ACHN (cell line): ENCODE measurements at places on chromosomes 13 and 19.

- DNase-seq: peak; percentile 96
Measured at GRCh38 chr19:14496029-14496833, at the start of gene GIPC1. TSS of gene GIPC1 (minus strand) at chr19:14496127. CDS start at chr19:14482976, 13,151 bp downstream.

GRCh38 chr19:33697766-33698165, 76.0 kb downstream of the CHST8 start:
- no peak for DNase-seq

DNA sequence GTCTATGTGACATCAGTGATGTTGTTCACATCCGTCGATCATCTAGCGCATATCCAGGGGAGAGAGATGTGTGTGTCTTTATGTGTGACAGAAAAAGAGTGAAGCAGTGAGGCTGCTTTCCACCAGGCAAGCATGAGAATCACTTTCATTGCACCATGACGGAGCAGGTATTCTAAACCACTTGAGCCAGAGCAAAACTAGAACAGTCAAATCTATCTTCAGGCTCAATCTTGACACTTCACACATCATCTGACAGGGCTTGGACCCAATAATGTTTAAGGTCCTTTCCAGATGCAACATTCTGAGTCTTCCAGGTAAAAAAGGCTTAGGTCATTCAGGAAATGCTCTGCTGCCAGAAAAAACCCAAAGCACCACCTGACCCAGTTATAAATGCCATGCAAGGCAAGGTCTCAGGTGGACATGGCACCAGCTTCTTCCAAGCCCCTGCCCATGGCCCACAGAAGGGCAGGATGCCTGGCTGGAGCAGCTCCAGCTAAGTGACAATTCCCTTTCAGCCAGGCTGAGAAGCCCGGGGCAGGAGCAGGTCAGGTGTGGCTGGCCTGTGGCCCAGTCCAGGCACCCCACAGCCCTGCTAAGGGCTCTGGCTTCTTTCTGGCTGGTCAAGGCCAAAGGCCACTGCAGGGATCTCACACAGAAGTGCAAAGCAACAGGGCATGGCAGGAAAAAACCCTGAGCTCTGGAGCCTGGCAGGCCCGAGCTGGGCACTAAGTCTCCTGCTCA, 5.0 kb downstream of the ELAVL1 start:
- no peak for DNase-seq

DNA sequence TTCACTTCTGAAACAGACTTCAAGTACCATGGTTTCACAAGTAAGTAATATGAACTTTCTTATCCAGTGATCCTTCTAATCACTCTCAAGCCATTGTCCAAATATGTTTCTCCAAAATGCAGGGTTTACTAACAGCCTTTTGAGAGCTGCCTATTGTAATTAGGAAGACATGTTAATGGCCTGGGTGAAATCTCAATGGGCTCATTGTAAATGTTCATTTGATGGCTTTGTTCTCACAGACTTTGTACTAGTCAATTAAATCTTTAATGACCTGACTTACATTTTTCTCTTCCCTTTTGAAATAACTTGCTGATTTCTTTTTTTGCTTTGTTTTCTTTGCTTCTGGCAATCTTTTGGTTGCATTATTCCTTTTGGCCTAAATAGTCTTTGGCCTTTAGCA, 444.8 kb downstream of the LIG4 start:
- DNase-seq: no peak

- DNase-seq: no peak
Measured at GRCh38 chr13:110177790-110178189, 129.2 kb downstream of the COL4A1 start.

DNA sequence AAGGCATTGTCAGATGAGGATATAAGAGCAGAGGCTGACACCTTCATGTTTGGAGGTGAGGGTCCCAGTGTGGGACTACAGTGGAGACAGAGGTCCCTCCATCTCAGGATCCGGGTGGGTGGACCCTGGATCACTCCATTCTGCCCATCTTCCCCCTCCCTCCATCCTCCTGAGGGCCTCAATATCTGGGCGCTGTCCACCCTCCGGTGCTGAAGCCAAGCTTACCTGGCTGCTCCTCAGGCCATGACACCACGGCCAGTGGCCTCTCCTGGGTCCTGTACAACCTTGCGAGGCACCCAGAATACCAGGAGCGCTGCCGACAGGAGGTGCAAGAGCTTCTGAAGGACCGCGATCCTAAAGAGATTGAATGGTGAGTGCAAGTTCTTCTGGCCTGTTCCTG, 11.9 kb downstream of the CYP4F12 start:
- DNase-seq: peak; percentile 1

DNA sequence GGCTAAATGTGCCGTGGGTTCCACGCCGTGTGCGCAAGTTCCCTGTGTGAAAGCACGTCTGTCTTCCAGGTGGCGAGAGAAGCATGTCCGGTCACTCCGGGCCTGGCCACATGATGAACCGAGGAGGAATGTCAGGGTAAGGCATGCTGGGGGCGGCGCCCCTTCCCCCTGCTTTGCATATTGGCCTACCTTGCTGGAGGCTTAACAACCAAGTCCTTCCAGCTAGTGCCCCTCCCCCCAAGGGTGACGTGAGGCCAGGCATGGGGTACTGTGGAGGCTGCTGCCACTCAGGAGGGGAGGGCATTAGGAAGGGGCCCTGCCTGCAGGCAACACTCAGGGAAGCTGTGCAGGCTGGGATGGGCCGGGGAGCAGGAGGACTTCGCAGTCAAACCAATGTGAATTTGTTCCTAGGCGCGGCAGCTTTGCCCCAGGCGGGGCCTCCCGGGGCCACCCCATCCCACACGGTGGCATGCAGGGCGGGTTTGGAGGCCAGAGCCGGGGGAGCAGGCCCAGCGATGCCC, 12.5 kb downstream of the MICOS13 start:
- no peak for DNase-seq

GRCh38 chr13:38386421-38386820, 36.8 kb downstream of the UFM1 start:
- no peak for DNase-seq

GRCh38 chr19:53518716-53519115, 19.2 kb upstream of the ZNF331 start:
- no peak for DNase-seq

DNA sequence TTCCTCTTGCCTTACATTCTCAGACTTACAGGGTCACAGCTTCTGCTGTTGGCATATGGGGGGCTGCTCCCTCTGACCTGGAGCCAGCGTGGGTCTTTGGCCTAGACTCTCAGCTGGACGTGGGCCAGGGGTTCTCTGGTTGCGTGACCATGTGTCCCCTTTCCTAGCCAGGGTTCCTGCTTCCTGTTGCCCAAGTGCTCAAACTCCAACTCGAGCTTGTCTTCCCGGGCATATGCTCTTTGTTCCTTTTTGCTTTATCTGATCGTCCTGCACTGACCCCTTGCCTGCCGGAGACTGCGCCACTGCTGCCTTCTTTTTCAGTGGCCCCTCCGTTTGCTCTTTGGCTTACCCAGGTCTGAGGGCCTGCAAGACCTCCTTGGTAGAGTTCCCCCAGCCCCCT, 25.3 kb upstream of the GPR183 start:
- no peak for DNase-seq

GRCh38 chr13:106520251-106521054, 15.0 kb downstream of the EFNB2 start:
- DNase-seq: peak; percentile 24

DNA sequence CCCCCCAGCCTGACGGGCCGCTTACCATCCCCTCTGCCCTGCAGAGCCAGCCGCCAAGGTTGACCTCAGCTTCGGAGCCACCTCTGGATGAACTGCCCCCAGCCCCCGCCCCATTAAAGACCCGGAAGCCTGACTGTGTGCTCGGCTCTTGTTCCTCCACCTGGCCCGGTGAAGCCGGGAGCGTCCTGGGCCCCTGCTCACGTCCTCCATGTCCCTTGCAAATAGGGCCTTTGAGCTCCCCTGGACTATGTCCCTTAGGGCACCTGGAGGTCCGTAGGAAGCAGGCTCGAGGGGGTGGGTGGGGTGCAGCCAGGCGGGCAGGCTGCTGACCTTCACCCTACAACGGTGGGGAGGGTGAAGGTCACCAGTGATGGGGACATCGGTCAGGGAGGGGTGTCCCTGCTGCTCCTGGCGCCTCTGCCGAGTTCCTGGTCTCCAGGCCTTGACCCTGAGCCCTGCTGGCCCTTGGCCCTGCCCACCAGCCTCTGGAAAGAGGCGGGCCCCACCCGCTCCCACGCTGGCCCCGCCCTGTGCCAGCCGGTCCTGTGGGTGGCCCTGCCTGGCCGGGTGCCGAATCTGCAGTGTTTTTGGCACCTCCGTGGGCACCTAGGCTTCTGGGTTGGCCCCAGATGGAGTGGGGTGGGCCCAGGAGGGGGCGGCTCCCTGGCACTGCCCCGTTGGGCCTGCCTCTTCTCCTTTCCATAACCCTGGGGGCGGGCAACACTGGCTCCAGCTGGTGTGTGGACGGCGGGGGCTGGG, 3.3 kb downstream of the ATP5F1D start:
- no peak for DNase-seq

- no peak for DNase-seq
Measured at GRCh38 chr13:77699059-77699680, 1.7 kb downstream of the SLAIN1 start.

GRCh38 chr19:54319049-54319448, 6.1 kb upstream of the LILRA5 start:
- DNase-seq: no peak

DNA sequence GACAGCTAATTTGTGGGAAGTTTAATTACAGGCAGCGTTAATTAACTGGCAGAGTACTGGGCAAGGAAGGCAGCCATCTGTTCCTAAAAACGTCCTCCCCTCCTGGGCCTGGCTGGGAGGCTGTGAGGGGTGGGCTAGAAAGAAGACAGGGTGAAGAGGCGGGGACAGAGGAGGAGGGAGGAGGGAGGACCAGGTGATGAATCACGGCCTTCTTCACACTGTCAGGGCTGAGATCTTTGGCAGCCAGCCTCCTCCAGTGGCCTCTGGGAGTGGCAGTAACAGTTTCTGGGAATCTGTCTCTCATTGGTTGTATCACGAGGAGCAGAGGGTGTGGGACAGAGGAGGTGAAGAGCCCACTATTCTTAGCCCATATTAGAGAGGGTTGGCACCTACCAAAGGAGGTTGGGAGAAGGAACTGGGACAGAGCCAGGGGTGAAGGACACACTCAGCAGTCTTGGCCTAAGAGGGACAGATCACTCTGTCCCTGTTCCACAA, 9.6 kb upstream of the ZNRF4 start:
- no peak for DNase-seq

- no peak for DNase-seq
Measured at GRCh38 chr19:49355909-49356353, 6.3 kb downstream of the TEAD2 start.

- no peak for DNase-seq
Measured at GRCh38 chr13:80665792-80666333, 324.9 kb upstream of the SPRY2 start.

DNA sequence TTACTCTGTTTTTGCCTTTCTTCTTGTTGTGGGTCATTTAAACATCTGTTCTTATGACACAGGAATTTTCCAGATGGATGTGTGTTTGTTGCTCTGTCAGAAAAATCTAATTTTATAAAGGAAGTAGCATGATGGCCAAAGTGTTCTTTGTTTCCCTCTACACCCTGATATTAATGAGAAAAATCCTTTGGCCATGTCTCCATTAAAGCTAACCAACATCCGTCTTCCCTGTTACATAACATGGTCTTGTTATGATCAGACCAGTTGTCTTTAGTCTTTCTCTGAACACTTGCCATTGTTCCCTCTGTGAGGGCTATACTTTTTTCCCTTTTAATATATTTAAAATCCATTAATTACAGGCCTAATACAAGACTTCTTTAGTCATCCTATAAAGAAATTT, 142.2 kb upstream of the SPRY2 start:
- no peak for DNase-seq

DNA sequence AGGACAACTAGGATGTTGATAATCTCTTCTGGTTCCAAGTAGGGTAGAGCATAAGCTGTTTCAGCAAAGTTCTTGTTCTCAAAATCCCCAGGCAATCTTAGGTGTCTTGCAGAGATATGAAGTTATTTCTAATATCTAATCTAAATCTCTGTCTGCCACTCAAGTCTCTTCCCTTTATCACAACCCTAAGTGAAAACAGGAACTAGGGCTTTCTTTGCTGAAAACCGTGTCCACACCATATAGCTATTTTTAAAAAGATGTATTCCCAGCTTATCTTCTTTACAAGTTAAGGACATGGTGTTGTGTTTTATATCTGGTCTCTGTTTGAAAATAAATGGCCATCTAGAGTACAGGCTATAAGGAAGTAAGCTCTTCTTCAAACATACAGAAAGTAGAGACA, 11.3 kb upstream of the RNASEH2B start:
- no peak for DNase-seq

GRCh38 chr13:28409648-28410047, 85.3 kb downstream of the FLT1 start:
- no peak for DNase-seq

DNA sequence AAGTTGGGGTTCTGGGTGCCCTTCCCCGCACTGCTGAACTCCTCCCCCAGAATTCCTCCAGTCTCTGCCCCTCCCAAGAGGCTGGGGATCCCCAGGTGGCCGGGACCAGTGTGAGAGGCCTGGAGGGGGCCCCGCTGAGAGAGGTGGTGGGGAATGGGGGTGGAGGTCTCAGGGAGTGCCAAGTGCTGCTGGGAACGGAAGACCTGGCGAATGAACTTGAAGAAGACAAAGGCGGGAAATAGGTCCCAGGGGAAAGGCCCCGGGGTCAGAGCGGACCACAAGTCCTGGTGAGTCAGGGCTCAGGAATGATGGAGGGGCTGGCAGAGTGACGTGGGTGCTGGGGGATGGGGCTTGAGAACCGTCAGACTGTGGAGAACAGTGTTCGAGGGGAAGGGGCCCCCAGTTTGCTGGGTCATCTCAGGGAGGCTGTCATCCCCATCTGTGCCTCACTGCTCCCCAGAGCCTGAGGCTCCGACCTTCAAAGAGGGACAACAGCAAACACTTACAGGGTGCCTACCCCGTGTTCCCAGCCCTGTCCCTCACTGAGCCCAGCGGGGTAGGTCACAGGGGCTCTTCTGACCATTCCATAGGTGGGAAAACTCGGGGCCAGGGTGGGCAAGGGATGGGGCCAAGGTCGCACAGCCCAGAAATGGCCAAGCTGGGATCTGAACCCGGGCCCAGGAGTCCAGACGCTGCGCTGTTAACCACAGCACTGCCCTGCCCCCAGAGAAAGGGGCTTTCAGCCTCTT, 16.0 kb upstream of the SEMA6B start:
- DNase-seq: peak; percentile 89

DNA sequence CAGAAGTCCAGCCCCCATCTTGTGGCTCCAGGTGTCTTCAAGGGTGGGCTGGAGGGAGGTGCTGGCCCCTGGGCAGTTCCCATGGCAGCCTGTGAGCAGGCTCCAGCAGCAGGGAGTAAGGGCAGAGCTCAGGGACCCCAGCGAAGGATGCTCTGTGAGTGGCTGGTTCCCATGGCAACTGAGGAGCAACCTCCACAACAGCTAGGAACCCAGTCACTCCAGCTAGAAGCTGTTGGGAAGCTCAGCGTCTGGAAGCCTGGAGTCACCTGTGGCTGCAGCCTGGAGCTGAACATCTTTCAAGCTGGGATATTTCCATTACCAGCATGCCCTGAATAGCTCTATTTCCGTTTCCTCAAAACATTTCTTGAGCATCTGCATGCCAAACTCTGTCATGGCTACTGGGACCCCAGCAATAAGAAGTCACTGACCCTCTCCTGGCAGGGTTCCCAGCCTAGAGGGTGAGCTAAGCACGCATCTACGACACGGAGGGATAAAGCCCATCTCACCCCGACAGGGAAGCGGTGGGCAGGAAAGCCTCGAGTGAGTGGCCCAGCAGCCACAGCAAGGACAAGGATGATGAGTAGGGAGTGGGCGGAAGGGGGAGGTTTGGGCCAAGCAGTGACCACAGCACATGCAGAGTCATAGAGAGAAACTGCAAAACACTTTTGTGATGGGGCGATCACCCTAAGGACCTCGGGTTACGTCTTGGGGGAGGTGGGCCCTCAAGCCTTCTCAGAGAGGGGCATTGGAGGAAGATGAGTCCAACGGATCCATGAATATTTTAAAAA, 52.6 kb downstream of the ALOX5AP start:
- DNase-seq: no peak

- DNase-seq: no peak
Measured at GRCh38 chr19:6925801-6926751, 38.7 kb downstream of the ADGRE1 start.
